ENCODE measurements at places on chromosomes 2 and 18.

- no peak for DNase-seq
Measured at GRCh38 chr2:189504238-189504637, 63.0 kb downstream of the WDR75 start.

- DNase-seq = no peak
Measured at GRCh38 chr2:188974164-188974563, at the start of gene COL3A1. COL3A1 (plus strand) TSS chr2:188974373; CDS start chr2:188974490, 117 bp downstream.

- no peak for DNase-seq
Measured at GRCh38 chr2:30217644-30218337, 13.5 kb upstream of the LBH start.

DNA sequence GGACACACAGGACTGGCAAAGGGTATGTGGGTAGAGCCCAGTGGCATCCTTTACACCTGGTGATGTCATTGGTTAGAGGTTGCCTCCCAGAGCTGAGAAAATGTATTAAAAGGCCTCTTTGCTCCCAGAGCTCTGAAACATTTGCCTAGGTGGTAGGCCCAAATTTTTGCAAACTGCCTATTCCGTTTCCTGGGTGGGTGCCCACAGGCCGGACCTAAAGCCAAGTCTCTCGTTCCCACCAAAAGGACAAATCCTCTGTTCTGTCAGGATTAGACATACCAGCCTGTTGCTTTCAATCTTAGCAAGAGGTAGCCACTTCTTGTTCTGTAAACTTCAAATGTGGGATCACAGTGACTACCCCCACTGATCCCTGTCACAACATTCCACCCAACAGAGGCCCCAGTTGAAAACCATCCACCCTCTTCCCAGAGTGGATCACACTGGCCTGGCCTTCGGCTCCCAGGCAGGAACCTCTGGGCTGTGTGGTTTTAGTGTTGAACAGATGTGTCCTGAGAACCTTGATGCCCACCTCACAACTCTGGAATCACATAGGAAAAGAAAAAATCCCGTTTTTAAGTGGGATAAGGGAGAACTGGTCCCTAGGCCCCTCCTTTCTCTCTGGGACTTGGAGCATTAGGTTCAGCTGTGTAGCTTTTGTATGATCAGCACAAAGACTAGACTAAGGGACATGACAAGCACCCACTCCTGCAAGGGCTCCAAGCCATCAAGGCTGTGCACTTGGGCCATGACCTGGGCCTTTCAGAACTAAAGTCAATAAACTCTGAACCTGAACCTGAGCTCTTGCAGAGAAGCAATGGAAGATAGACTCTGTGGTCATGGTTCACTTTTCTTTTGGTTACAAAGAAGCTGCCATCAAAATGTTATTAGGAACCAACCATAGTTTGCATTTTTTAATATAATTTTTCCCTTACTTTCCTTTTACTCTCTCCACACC, 211.3 kb downstream of the CYP26B1 start:
- no peak for DNase-seq

GRCh38 chr2:133733901-133734255, 165.6 kb upstream of the NCKAP5 start:
- DNase-seq = no peak

GRCh38 chr2:241017228-241017940, 19.0 kb downstream of the SNED1 start:
- DNase-seq = no peak

DNA sequence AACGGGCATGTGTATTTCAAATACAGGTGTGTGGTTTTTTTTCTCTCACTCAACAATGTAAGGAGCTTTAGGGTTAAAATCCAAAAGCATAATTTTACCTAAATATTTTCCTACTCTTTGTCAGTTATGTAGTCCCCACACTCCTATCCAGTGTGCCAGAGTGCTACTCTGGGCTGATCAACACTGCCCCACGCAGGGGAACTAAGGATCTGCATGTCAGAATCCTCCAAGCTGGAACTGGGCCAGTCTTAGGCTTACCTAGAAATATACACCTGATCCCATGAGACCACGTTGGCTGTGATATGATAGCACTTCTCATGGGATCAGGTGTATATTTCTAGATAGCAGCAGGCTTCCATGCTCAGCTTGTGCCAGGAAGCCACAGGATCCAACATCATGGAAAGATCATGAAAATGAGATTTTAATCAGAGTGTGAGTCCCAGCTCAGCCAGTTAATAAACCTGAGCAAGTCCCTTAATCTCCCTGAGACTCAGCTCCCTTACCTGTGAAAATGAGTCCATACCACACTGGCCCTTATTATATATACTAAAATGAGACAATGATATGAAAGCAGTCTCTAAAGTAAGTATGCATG, 29.7 kb downstream of the CCDC141 start:
- no peak for DNase-seq

GRCh38 chr2:150605664-150606063, 118.2 kb upstream of the RND3 start:
- DNase-seq = no peak

- DNase-seq = no peak
Measured at GRCh38 chr2:134261398-134262131, 7.7 kb downstream of the MGAT5 start.

DNA sequence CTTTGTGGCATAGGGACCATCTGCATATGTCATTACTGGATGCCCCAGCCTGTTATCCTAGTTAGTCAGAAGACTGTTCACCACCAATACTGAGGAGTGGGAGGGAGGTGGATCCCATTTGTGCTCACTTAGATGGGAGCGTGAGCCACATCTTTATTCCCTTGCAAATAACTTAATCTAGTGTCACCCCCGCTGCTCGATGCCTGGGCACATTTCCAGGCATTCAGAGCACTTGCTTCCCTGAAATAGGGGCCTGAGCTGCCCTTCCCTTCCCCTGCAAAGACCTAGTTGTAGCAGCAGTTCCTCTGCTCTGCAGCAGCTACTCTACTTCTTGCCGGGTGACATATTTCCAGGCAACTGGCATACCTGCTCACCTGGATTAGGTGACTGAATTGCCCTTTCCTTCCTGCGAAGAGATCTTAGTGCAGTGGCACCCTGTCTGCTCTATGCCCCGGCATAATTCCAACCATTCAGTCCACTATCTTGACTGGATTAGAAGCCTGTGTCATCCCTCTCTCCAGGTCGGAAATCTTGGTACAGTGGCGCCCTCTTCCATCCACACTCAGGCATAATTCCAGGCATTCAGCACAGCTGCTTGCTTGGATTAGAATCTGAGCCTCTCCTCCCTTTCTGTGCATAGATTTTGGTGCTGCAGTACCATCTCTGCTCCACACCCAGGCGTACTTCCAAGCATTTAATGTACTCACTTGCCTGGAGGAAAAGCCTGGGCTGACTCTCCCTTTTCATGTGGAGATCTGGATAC, 1389.1 kb upstream of the TMEFF2 start:
- DNase-seq = no peak

DNA sequence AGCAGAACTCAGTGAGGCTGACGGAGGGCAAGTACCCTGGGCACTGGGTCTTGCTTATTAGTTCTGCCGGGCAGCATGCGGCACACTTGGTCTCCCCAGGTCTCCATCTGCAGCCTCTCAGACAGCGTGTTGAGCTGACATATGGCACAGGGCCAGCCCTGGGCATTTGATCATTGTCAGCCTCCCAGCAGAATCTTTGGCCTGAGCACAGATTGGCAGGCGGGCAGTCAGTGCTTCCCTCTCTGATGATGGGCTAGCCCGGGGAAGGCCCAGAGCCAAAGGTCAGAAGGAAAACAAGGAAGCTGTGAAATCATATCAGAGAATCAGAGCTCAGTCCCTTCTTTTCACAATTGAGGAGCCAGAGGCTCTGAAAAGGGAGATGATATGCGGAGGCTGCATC, 150.1 kb upstream of the LRRTM1 start:
- no peak for DNase-seq

DNA sequence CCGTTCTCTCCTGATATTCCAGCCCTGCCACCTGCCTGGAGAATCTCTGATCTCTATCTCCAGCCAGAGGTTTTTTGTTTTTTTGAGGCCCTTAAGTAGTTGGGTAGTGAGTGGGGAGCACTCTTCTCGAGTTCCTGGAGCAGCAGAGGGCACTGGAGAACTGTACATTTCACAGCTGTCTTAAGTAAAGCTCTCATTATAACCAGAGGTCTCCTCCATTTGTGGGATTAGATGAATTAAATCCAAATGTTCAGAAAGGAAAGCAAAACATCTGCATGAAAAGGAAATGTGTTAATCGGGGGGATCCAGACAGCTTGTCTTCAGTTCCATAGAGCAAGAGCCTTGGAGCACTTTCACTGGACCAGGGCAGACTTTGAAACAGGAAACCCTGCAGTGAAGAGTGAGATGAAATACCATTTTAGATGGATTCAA, 32.8 kb downstream of the AOX1 start:
- DNase-seq = no peak

GRCh38 chr18:30970196-30970816, 72.2 kb downstream of the DSC3 start:
- no peak for DNase-seq

DNA sequence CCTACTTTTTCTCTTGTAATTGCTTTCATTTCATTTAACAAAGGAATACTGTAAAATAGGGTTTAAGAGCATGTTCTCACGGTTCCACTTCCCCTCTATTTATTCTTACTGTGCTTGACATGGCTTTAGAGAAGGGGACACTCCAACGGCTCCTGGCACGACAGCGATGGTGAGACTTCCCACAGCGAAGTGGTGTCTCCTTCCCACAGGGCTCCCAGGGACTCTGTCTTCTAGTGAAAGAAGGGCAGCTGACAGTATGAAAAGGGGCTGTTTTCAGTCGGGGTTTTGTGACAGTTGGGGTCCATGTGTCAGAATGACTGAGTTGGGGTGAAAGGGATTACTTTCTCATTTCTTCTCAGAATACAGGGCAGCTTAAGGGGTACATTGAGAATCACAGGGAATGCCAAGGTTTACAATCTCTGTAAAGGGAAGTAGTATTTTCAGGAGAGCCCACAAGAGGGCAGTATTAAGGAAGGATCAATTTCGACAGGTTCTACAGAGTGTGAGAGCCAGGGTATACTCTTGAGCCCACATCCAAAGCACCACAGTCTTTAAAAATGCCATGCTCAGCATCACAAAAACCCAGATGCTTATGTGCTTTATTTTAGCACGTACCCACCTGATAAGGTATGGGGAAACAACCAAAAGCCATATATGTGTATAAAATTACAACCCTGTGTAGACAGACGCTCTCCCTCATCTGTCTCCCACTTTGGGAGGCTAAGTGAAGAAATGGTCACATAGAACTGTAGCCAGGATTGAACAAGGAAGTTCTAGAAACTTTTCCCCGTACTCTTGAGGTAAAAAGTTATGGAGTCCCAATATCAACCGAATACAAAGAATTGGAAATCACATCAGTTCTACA, 31.3 kb upstream of the RAPGEF4 start:
- DNase-seq = no peak

DNA sequence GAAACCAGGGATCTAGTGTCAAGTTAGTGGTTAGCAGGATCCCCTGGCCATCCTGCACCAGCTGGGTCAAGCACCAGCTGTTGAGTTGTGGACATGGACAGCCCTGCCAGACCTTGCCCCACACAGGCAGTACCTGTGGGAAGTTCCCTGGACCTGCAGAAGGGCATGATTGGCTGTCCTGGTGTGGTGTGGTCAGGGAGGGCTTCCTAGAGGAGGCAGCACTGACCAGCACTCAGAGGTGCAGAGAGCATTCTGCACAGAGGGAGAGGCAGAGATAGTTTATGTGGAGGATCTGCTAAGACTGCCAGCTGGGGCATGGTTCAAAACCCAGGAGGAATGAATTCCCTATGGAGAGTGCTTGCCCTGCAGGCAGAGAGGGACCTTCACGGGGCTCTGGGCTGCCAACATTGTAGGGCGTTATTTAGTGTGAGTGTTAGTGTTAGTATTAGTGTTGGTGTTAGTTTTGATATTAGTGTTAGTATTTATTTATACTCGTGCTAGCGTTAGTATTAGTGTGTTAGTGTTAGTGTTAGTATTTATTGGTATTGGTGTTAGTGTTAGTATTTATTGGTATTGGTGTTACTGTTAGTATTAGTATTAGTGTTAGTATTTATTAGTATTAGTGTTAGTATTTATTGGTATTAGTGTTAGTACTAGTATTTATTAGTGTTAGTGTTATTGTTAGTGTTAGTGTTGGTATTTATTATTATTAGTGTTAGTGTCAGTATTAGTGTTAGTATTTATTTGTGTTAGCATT, 31.9 kb downstream of the TWIST2 start:
- no peak for DNase-seq

DNA sequence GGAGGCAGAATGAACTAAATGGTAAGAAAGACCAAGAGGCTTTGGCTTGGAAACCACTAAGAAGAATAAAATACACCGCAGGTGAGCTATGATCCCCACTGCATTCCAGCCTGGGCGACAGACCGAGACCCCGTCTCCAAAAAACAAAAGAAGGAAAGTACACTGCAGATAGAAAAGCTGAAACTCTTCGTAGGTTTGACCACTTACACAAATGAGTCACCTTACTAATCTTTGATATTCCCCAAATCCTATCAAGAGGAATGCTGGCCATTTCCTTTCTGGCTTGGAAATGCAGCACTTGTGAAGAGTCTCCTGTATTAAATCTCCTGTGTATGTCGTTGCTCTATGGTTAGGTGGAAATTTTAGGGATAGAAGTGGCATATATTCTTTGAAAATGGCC, 108.8 kb downstream of the MTCL1 start:
- DNase-seq = no peak

DNA sequence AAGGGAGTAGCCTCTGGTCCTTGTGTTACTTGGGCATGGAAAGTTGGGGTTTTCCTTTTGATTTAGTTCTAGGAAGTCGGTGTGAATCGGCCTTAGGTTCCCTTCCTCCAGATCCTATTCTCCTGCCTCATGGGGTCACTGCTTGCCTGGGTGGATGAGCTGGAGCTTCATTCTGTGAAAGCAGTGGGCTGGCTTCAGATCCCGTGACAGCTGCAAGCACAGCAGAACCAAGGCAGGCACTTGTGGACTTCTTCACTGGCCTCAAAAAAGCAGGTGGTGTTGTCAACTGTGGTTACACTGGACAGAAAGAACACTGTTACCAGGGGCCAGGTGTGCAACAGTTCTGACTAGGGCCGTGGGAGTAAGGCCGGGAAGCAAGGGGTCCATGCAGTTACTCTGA, 243.4 kb downstream of the LDLRAD4 start:
- DNase-seq = no peak

- peak; percentile 21 for DNase-seq
Measured at GRCh38 chr2:86037141-86037794, 68.4 kb downstream of the POLR1A start.

GRCh38 chr2:26471766-26472706, 5.9 kb downstream of the OTOF start:
- DNase-seq = no peak

GRCh38 chr2:15730545-15731212, 139.0 kb downstream of the DDX1 start:
- no peak for DNase-seq

DNA sequence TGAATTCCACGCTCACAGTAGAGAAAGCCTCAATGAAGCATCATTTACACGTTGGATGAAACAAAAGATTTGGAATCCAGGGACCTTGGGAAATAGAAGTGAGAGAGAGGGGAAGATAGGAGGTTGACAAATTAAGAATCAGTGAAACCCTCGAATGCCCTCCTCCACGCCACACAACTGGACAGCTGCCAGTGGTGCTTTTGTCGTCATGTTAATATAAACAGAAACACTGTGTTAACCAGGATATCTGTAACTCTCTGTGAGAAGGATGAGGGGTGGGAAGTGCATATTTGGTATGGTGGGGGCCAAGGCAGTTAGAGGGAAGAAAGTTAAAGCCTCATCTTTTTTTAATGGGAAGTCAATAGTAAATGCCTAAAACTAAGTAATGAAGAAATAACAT, 108.7 kb downstream of the GFPT1 start:
- DNase-seq = no peak

Data from stimulated activated CD8-positive, alpha-beta memory T cell treated with anti-CD3 and anti-CD28 coated beads, Interleukin-4, amount 100 ng/mL, for 1 hour (primary cell).